ENCODE measurements at places on chromosomes 13 and 19.

- no peak for DNase-seq
These were observed 1.8 kb upstream of the CDC37 start for GRCh38 chr19:10404888-10405820.

- peak; percentile 86 for DNase-seq
These were observed 1.4 kb downstream of the USP12 start for GRCh38 chr13:27170221-27170515.

DNA sequence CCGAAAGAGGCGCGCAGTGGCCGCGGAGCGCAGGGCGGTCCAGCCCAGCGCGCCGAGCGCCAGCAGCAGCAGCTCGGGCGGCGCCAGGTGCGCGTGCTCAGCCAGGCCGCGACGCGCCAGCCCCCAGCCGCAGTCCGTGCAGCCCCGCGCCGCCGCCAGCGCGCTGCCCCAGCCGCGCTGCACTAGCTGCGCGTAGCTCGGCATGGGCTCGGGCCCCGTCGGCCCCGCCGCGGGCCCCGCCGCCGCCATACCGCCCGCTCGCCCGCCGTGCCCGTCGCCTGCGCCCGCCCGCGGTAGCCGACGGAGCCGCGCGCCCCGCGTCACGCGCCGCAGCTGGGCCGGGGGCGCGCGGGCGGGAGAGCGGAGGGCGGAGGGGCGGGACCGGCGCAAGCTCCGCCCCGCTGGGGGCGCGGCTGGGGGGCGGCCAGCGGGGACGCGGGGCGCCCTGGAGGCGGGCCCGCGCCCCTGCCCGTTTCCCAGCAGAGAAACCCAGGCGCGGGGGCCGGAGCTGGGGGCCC, at the start of gene CERS1:
TSS of gene CERS1 (minus strand) at position 335 of the 518 bp plus-strand sequence. CDS start at position 249, 86 bp downstream.
- DNase-seq = no peak

DNA sequence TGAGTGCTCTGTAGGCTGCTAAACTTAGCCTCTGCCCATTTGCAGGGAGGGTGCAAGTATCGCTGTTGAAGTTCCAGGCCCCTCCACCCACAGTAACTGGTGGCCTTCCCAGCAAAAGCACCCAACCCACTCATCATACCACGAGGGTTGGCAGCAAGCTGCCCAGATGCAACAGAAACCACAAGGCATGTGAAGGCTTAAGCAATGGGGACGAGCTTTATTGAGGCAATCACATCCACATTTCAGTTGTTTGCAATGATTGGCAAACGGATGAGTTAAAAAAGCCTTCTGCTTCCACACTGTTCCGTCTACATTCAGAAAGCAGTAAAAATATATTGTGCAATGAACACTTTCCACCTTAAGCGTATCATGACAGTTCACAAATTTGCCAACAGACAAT, 10.3 kb downstream of the GJB6 start:
- no peak for DNase-seq

DNA sequence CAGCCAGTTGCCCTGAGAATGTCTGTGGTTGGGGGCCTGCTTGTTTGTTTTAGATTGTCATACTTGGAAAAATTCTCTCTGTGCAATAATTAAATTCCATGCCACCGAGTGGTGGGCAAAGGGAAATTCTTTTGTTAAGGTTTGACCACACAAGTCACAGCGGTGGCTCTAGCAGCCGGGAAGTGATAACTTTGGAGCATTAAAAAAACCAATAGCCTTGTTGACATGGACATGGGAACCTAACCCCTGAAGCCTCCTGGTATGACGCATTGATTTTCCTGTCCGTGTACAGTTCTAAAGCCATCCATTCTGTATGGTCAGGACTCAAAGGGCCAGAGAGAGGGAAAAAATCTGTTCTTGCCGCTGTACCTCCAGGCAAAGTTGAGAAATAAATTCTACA, 384.9 kb upstream of the ZNF507 start:
- no peak for DNase-seq

GRCh38 chr13:27810461-27810860, 18.2 kb downstream of the GSX1 start:
- DNase-seq = peak; percentile 16

GRCh38 chr19:19274146-19274545, 1.0 kb upstream of the TM6SF2 start:
- DNase-seq = no peak

GRCh38 chr13:80931118-80931517, 590.2 kb upstream of the SPRY2 start:
- DNase-seq = no peak

- no peak for DNase-seq
These were observed 50.7 kb downstream of the CEBPG start for GRCh38 chr19:33424181-33424580.

DNA sequence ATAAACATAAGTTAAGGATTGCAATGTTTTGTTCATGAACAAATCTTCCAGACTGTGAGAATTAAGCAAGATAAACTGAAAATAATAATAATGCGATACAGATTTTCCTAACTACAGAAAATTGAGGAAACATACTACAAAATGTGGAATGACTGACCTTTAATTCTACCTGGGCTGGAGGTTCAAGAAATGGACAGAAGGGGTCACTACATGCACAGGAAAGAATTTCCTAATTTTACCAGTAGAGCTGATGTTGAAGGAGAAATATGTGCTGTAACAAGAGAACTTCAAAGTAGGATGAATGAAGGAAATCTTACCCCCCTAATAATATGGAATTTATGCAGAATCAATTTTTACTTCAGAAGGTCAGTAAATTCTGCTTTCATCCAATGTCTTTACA, 62.3 kb downstream of the ZNF627 start:
- DNase-seq = peak; percentile 32

DNA sequence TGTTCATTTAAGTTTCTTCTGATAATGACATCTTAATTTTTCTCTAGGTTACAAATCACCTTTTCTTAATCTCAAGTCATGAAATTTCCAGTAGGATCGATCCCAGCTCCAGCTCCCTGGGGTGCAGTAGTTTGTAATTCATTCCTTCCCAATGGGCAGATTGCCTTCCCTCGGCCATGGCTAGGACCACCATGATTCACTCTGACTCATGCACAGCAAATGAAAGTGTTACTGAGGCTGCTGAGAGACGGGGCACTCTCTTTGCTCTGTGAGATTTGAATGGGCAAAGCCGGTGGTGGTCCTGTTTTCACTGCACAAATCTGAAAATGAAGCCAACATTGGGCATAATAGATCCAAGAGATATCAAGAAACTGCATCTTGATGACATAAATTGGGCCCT, 202.8 kb upstream of the IRS2 start:
- DNase-seq = no peak

DNA sequence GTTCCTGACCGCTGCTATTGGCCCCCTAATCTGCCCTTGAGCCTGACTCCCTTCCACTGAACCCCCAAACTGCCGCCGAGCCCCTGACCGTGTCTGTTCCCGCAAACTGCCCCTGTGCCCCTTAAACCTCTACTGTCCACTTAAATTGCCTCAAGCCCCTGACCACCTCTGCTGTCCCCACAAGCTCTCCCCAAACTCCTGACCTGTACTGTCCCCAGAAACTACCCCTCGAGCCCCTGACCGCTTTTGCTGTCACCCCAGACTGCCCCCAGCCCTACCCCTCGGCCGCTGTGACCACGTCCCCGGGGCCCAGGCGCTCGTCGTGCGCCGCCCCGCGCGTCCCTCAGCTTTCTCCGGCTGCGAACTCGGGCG, 382 bp downstream of the ZNF77 start:
- no peak for DNase-seq

DNA sequence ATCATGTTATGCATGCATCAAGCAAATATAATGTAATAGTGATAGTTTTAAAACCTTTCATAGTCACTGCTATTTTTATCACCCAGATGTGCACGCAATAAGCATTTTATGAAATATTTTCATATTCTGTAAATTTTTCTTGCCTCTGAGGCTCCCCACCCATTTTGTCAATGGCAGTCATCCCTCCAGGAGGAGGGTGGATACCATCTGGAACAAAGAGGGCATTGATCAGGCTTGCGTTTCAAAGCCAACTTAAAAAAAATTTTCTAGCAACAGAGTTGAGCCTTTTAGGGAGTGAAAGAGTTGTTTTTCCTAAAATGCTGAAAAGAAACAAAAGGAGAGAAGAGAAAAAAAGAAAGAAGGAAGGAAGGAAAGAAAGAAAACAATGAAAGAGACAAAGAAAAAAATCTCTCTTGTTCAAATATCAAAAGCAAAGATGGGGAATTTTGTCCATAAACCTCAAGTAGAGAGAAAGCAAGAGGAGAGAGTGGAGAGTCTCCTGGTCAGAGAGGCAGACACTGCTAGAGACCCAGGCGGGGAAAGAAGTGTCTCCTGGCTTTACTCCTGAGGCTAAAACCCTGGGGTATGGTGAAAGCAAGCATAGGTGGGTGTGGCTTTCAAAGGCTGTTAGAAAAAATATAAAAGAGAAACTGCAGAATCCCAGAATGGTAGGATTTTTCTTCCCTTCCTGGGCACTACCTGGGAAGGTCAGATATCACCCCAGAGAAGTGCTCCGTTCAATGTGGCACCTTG, 63.6 kb upstream of the KLF12 start:
- no peak for DNase-seq

GRCh38 chr13:84050536-84050935, 168.3 kb upstream of the SLITRK1 start:
- no peak for DNase-seq
